ENCODE measurements at places on chromosomes 2 and 18. TPM values are rescaled to one million over a fixed set of nuclear protein-coding genes. Genes with fewer than 3 reads are reported as not detected.

GRCh38 chr18:10140461-10141282 lies 226.9 kb downstream of the VAPA start:
- no peak for DNase-seq

DNA sequence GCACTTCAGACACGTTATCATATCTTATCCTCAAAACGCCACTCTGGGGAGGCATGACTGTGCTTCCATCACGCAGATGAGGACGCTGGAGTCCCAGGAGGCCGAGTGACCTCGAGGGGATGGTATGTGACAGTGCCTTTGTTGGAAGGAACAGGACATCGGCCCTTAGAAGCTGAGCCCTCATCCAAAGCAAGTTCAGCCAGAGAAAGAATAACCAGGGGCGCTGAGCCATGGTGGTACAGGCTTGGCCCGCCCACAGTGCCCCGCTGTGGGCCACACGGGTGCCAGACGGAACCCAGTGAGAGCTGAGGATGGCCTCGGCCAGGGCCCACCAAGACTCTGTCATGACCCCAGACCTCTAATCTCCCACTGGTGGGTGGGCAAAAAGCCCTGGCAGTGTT lies 31.3 kb downstream of the HS1BP3 start:
- no peak for DNase-seq

Gene OBSL1
- 136 TPM for polyA plus RNA-seq

- DNase-seq = no peak
Measured at GRCh38 chr2:151632993-151633565, 101.2 kb downstream of the NEB start.

DNA sequence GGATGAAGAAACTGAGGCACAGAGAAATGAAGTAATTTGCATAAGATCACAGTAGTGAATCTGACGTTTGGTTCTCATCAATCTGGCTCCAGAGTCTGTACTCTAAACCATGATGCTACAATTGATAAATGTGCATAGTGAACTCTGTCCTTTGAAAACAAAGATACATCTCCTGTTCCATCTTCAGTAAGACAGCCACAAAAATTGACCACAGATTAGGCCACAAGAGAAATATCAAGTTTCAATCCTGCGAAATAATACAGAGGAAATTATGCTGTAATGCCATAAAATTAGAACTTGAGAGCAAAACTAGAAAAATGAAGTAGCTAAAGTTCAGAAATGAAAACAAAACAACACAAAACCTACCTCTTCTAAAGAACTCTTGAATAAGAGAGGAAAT lies 28.4 kb downstream of the FAM98A start:
- DNase-seq = no peak

Gene PDE1A
- polyA plus RNA-seq = 24.0 TPM

GRCh38 chr2:43776324-43776723 lies 2.5 kb downstream of the DYNC2LI1 start:
- DNase-seq = no peak

- DNase-seq = no peak
Measured at GRCh38 chr2:230944757-230945372, 19.8 kb upstream of the GPR55 start.

Gene LYG2
- 1.0 TPM for polyA plus RNA-seq
